ENCODE measurements at places on chromosomes 7 and 10. TPM values are rescaled to one million over a fixed set of nuclear protein-coding genes. Genes with fewer than 3 reads are reported as not detected.

Gene ATG9B
- 12.3 TPM for total RNA-seq

DNA sequence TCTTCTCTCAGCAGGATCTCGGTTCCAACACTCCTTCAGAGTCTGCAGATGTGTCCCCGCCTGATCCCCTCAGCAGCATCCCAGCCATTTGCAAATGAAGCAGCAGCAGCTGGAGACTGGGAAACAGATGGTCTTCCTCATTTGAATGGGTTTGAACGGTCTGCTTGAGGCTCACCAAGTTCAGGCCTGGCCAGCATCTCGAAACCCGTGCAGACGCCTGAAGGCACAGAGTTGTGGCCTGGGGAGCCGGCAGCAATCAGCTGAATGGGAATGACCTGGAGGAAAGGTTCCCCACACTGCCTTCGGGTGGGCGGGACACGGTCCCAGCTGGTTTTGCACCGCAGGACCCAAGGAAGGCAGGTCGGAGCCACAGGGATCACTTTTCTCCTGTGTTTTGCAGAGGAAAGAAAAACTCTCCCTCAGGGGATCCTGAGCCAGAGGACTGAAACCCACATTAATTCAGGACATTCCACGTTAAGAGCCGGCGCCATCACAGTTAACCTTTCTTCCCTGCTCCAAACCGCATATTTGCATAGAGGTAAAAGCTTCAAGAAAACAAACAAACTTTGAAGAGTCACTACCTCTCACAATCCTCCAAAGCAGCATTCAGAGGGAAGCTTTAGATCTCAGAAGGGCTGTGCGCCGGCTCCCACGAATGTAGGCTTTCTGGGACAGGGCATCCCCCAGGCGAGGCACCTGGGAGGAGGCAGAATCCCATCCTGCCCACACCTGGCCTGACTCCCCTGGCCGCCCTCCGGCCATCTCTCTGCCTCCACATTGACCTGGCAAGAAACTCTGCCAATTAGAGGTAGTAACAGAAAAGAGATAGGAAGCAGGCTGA, 17.7 kb downstream of the FGFR2 start:
- no peak for DNase-seq

Gene IFIT1B
- not detected for total RNA-seq

DNA sequence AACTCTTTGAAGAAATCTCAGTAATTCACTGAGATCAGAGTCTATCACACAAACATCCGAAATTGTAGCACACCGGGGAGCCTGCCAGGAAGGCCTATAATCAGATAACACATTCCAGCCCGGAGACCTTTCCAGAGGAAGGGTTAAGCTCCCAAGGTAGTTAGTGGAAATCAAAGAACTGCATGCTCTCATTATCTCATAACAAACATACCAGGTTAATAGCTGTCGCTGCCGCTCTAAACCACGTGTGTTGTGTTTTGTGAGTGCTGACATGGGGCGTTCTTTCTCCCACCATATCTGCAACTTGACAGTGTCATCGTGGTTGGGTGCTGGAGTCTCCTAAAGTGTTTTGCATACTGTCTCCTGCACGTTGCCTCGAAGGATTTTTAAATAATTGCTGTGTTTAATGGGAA, 120.7 kb upstream of the CARD11 start:
- DNase-seq: no peak

DNA sequence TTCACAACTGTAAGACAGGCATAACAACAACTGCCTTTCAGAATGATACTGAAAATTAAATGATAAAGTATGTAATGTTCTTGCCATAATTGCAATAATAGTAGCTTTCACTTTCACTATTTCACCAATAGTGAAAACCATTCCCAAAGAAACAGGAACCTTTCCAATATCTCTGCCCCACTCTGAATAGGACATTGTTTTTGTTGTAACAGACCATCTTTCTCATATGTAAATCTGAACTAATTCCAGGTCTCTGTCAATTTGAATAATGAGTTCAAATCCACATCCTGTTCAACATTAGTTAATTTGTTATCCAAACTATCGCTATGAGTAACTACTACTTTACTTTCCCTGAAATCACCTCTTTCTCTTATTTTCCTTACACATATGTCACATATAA, 148.0 kb downstream of the LRRN3 start:
- no peak for DNase-seq

DNA sequence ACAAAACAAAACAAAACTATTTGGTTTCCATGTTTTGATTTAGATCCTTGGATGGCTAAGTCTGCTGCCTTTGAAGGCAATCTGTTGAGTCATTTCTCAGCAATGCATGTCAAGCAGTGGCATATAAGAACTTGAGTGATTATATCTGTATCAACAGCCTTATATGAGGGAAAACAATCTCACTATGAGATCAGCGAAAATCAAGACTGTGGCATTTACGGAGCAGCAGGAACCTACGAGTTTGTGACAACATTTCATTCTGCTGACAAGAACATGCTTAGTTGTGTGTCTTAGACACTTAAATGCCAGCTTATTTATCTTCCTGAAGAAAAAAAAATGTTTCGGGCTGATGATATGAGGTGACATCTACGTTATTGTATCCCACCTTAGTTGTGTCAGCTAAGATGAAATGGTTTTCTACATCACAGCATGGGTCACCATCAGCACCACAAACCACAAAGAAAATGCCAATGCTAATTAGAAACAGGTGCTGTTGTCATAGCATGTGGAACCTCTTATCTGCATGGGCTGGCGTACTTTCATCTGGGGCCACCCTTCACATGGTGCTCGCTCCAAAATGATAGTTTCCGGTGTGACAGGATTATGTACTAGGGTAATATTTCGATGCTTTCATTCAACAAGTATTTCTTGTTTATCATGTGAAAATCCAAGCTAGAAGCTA, 1085.5 kb downstream of the SORCS1 start:
- DNase-seq: no peak

- no peak for DNase-seq
Observed at GRCh38 chr7:153641199-153641598, 411.0 kb upstream of the DPP6 start.

Gene TRIM56
- total RNA-seq: 35.1 TPM

GRCh38 chr10:113442336-113442735, 110.5 kb upstream of the HABP2 start:
- no peak for DNase-seq

Gene NKX1-2
- total RNA-seq: not detected

Gene ERVW-1
- not detected for total RNA-seq

Gene UNCX
- total RNA-seq: not detected

Gene AKR1C2
- total RNA-seq: not detected

GRCh38 chr7:101205901-101206664, 5.2 kb upstream of the MOGAT3 start:
- no peak for DNase-seq

- DNase-seq: no peak
Observed at GRCh38 chr10:132167041-132167674, 19.6 kb upstream of the DPYSL4 start.

GRCh38 chr7:132956556-132956955, 125.3 kb downstream of the CHCHD3 start:
- no peak for DNase-seq

Gene CDK1
- total RNA-seq: 96.6 TPM

- DNase-seq: no peak
Observed at GRCh38 chr10:115948465-115948864, 324.5 kb downstream of the GFRA1 start.

GRCh38 chr7:45971661-45972175, 50.6 kb upstream of the IGFBP3 start:
- no peak for DNase-seq

Gene CCDC126
- 4.3 TPM for total RNA-seq

GRCh38 chr7:42236976-42237810, at the start of gene GLI3:
Gene GLI3, minus strand, starts transcription at chr7:42237209. Its CDS starts 13,956 bp downstream, at chr7:42223253.
- peak; percentile 51 for DNase-seq

DNA sequence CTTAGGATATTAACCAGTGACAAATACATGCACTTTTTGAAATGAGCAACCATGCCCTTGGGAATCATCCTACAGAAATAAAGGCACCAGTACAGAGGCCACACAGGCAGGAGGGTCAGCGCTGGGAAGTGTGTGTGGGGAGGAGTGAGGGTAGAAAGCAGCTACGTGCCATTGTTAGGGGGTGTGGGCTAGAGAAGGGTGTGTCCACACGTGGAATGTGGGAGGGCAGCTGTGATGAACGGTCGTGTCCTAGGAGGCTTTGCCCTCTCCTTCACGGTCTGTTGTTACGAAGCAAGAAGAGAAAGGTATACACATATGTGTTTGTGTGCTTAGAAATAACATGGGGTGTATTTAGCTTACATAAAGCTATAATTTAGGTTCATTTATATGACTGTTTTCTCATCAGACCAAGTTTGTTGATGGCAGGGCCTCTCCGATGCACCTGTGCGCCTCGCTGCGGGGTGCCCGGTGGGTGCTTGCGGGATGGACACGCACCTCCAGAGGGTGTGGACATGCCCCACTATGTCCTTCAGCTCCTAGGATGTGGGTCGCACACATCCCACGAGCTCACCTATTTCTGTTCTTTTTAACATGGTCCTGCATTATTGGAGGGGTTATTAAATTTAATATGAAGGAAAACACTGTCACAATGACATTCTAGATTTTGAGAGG, 16.9 kb upstream of the GET4 start:
- DNase-seq: no peak

GRCh38 chr10:73905256-73906020, 5.5 kb upstream of the PLAU start:
- DNase-seq: no peak

Gene CBLL1
- 43.3 TPM for total RNA-seq

Gene MOGAT3
- total RNA-seq: not detected

Gene SERPINE1
- 0.06 TPM for total RNA-seq

Gene STEAP1B
- total RNA-seq: 0.18 TPM

Gene CASD1
- 11.9 TPM for total RNA-seq

GRCh38 chr7:94391726-94392392, 2.8 kb upstream of the COL1A2 start:
- DNase-seq: peak; percentile 11

Gene C1QL3
- 0.16 TPM for total RNA-seq

GRCh38 chr10:93080350-93081046, 6.8 kb downstream of the CYP26A1 start:
- DNase-seq: no peak

Gene PTN
- not detected for total RNA-seq

Gene CFAP46
- 1.5 TPM for total RNA-seq

Gene AKR1C8
- total RNA-seq: not detected

Gene VAX1
- not detected for total RNA-seq
